GM23338 (cell line): ENCODE measurements at places on chromosomes 13 and 19.

- no peak for DNase-seq
Measured at GRCh38 chr19:769616-770015, 18.7 kb downstream of the MISP start.

DNA sequence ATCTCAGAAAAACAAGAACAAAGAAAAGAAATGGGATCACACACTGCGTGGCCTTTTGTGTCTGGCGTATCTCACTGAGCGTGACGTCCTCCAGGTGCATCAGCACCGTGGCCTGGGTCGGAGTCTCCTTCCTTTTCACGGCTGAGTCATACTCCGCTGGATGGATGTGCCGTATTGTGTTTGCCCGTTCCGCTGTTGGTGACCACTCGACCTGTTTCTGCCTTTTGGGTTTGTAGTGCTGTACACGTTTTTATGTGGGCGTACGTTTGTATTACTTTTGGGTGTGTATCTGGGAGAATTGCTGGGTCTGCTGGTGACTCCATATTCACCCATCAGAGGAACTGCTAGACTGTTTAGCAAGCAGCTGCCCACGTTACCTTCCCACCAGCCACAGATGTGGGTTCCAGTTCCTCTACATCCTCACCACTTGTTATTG, 11.4 kb downstream of the ARID3A start:
- no peak for DNase-seq

- DNase-seq: no peak
Measured at GRCh38 chr19:55153652-55154264, 3.8 kb downstream of the TNNI3 start.

GRCh38 chr19:56252699-56253422, 19.7 kb upstream of the EDDM13 start:
- peak; percentile 94 for DNase-seq

GRCh38 chr19:31058676-31059340, 290.4 kb downstream of the TSHZ3 start:
- DNase-seq: no peak

DNA sequence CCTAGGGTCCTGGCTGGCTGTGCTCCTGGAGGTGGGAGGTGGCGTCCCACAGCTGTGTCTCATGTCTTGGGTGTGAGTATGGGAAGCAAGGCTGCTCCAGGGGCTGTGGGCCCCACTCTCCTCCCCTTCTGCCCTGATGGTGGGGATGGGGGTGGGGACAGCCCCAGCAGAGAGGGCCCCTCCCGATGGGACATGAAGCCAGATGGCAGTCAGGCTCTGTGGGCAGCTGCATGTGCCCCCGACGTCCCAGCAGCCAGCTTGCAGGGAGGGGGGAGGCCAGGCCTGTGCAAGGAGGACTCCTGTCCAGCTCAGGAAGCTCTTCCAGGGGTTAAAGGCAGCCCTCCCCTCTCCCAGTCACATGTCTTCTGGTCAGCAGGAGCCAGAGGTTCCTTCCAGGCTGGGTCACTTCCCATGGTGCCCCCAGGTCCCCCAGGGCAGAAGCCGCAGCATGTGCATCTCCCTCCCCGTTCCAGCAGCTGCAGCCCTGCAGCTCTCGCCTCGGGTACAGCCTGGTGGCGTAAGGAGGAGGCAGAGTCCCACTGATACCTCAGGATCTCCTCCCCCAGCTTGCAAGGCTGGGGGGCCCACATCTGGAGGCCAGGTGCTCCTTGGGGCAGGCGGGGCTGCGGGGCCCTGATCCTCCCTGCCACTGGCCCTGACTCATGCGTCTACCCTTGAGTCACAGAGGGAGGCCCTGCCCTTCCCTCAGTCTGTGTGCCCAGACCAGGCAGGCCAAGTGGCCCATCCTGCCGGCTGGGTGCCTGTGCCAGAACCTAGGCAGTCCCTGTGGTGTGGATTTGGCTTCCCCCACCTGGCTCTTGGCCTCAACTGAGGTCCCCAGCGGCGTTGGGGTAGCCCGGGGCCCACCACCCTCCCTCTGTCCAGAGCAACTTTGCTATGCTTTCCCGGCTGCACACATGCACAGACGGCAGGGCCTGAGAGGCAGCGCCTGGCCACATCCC, 13.0 kb downstream of the YIPF2 start:
- DNase-seq: no peak

DNA sequence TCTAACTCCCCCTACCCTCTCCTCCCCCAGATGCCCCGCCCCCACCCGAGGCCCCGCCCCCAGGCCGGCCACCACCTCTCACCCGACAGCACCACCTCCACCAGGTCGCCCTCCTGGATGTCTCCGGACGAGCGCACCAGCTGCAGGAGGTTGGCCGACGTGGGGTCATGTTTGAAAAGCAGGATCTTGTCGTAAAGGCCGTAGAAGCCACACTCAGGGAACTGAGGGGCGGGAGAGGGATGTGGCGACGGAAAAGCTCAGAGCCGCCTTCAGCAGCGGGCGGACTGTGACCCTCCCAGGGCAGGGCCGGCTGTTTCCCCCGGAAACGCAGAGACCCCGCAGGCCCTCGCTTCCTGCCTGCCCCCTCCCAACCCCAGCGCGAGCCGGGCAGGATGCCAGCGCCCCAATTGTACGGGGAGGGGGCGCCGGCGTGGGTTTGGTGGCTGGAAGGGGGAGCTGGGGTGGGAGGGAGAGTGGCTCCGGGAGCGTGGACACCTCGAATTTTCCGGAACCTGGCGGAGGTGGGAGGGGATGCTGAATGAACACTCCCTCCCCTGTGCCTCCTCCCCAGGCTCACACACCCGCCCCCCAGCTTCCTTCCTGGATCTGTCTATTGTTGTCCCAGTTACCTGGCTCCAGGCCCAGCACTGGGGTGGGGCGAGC, 3.0 kb downstream of the PRKD2 start:
- peak; percentile 91 for DNase-seq

GRCh38 chr13:77537289-77537919, 1.9 kb downstream of the SCEL start:
- DNase-seq: no peak

- peak; percentile 97 for DNase-seq
Measured at GRCh38 chr19:12872941-12873890, 8.0 kb downstream of the DNASE2 start.

DNA sequence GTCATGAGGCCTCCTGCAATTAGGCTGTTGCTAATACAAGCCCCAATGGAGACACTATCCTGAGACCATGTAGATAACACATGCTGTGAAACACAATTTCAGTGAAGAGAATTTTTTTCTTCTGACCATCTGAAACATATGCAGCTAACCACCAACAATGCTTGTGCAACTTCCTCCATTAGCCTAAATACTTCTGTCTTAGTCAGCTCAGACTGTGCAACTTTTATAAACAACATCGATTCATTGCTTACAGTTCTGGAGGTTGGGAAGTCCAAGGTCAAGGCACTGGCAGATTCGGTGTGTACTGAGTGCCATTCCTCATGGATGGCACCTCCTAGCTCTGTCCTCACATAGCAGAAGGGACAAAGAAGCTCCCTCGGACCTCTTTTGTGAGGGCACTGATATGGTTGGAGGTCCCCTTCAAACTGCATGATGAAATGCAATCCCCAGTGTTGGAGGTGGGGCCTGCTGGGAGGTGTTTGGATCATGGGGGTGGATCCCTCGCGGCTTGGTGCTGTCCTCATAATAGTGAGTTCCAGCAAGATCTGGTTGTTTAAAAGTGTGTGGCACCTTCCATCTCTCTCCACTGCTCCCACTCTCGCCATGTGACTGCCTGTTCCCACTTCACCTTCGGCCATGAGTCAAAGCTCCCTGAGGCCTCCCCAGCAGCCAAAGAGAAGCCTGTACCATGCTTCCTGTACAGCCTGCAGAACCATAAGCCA, 27.7 kb downstream of the STK24 start:
- DNase-seq: no peak

DNA sequence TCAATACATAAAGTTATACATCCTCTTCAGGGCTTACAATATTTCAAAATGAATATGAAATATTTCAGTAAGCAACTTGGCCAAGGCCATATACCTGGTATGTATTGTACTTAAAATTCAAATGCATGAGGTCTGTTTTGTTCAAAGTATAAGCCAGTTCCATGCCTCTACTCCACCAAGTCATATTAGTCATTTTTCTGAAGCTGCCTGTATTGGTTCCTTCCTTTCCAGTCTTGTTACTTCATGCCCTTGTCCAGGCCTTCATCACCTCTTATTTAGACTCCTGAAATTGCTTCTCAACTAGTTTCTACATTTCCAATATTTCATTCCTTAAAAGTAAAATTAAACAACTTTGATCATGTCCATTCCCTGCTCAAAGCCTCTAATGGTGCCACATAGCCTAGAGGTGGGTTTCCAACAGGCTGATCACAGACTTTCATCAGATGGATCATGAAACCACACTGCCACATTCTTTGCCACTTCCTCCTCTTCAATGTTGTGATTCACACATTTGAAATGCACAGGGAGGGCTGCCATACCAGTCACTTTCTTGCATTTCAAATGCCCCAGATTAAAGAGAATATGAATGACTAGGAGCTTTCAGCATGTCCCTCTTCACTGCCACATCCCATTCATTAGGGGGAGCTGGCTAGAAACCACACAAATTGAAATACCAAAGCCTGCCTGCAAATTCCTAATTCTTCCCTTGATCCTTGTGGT, 424.1 kb upstream of the DACH1 start:
- peak; percentile 47 for DNase-seq

GRCh38 chr19:338421-338820, 6.2 kb downstream of the MIER2 start:
- no peak for DNase-seq

DNA sequence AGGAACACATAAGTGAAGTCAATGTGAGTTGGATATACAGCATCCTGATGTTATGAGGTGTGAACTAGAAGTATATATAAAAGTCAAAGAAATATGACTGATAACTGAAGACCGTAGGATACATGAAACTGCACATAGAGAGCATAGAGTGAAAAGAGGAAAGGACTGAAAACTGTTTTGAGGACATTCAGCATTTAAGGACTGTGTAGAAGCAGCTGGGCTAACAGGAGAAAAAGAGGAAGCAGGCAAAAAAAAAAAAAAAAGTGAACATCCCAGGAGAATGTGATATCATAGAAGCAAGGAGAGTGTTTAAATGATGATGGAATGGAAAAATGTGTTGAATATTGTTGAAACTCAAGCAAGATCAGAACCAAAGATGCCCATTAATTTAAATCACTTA, 363.5 kb downstream of the PCDH20 start:
- no peak for DNase-seq
